ENCODE measurements at places on chromosomes 2 and 18.

GRCh38 chr2:196277002-196277401 lies 105.6 kb upstream of the STK17B start:
- no peak for DNase-seq

GRCh38 chr2:64869126-64869525 lies 120.1 kb upstream of the SLC1A4 start:
- DNase-seq = no peak

- no peak for DNase-seq
Measured at GRCh38 chr2:51778806-51779205, 746.9 kb upstream of the NRXN1 start.

GRCh38 chr2:222393733-222394267 lies 30.5 kb upstream of the SGPP2 start:
- no peak for DNase-seq

DNA sequence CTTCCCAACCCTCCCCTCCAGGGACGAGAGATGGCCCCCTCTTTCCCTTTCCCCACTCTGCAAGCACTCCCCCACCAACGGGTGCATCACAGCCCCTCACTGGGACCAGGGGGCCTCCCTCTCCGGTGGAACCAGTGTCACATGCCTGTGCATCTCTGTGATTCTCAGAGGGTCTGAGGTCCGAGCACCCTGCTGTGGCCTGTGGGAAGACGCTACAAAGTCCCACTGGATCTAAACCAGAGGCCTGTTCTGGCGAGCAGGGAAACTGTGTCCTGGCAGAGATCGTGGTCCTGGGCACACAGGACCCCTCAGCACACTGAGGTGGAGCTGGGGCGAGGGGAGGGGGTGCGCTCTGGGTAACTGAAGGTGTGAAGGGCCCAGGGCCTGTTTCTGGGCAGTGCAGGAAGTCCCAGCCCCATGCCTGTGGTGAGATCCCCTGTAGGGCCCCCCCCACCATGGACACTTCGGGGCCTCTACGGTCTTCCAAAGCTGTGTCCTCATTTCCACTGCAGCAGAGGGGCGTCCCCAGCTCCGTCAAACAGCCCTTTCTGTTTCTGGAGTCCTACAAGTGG lies 8.0 kb downstream of the SNORC start:
- DNase-seq = no peak

DNA sequence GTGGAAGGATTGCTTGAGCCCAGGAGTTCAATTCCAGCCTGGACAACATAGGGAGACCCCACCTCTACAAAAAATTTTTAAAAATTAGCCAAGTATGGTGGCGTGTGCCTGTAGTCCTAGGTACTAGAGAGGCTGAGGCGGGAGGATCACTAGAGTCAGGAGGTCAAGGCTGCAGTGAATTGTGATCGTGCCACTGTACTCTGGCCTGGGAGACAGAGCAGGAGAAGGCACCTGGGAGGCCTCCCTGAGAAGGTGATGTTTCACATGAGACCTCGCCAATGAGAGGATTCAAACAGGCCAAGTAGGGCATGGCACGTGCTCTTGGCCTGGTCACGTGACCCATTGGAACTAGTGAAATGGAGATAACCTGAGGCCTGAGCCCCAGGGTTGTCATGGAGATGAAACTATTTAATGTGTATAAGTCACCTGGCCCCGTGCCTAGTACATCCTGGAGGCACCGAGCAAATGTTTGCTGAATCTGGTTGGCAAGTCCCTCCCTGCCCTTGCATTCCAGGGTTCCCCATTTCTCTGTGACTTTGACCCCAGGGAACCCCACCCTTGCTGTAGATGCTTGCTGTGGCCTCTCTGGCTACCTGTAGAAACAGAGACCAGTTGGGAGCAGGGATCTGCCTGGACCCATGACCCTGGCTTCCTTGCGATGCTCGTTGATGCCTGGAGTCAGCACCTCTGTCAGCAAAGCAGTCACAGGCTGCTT lies 26.1 kb upstream of the ROCK2 start:
- peak; percentile 88 for DNase-seq

GRCh38 chr2:236367506-236368289 lies 103.5 kb upstream of the ASB18 start:
- DNase-seq = no peak

DNA sequence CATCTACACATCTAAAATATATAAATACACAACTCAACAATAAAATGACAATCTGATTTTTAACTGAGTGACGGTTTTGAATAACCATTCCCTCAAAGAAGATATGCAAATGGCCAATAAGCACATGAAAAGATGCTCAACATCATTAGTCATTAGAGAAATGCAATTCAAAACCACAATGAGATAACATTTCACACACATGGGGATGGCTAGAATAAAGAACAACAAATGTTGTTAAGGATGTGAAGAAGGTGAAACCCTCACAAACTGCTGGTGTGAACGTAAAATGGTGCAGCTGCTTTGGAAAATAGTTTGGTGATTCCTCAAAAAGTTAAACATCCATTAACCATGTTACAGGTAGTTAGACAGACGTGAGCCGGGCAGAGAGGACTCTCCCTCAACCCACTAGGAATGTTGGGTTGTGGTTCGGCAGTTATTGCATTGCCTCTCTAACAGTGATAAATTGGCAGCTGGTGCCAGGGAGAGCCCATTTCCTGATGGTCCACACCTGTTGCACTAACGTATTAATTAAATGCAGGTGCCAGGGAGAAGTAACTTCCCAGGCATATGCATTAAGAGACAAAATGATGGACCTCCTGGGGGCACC lies 22.3 kb upstream of the DUSP2 start:
- DNase-seq = no peak

GRCh38 chr2:30068067-30068466 lies 78.7 kb upstream of the YPEL5 start:
- DNase-seq = no peak

DNA sequence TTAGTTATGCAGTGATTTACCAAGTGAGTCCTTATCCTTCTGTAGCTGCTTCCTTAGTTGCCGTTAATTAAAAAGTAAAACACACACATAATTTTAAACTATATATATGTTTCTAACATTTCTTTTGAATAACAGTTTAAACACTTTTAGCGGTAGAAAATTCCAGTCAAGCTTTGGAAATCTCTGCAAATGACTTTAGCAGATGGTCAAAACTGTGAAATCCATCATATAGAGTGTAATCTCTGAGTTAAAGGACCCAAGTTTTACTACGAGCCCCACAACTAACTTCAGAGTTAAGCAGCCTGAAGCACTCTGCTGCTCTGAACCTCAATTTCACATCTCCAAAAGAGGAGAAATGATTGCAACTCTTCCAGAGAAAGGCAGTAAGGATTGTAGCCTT lies 96.2 kb downstream of the FTCDNL1 start:
- DNase-seq = no peak

GRCh38 chr2:109613081-109613921 lies 465 bp downstream of the SEPTIN10 start:
- peak; percentile 47 for DNase-seq

GRCh38 chr2:231634951-231635875 lies 42.5 kb downstream of the TEX44 start:
- DNase-seq = no peak

- no peak for DNase-seq
Measured at GRCh38 chr2:227292314-227292713, 32.7 kb upstream of the MFF start.

- no peak for DNase-seq
Measured at GRCh38 chr18:36066686-36067054, 689 bp downstream of the RPRD1A start.

DNA sequence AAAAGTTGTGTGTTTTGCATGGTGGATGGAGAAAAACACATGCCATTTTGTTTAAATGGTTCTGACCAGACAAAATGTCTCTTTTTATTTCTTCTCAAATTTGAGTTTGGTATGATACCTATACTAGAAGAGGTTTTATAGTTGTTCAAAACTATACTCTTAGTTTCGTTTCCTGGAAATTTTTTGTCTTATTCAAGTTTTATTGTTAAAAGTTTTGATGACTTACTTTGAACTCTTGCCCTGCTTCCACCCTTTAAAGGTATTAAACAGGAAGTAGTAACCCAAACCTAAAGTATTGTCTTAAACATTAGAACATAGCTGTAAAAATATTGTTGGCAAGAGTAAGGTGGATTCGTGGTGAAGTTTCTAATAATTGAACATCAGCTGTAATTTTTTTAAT lies 98.2 kb downstream of the BABAM2 start:
- no peak for DNase-seq

DNA sequence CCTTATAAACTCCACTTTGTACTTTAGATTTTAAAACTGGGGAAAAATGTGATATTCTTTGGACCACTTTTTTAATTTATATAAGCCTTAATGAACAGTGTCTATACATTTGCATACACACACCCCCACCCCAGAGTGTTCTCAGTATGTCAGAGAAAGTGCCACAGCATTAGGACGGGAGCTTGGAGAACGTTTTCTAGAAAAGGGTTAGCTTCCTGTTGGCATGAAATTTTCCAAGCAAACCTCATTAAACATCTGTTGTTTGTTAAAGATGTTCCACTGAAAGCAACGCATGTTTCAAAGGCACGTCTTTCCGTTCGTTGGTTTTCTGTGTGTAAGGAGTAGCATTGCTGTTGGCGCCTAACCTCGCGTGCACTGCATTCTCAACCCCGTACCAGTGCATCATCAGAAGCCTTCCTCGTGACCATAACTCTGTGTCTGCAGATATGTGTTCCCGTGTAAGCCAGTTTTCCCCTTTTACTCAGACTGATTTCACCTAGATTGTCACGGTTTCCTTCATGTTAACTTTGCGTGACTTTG lies 228.5 kb downstream of the ALPK2 start:
- no peak for DNase-seq

GRCh38 chr2:64678771-64679590 lies 25.3 kb upstream of the SERTAD2 start:
- DNase-seq = no peak

DNA sequence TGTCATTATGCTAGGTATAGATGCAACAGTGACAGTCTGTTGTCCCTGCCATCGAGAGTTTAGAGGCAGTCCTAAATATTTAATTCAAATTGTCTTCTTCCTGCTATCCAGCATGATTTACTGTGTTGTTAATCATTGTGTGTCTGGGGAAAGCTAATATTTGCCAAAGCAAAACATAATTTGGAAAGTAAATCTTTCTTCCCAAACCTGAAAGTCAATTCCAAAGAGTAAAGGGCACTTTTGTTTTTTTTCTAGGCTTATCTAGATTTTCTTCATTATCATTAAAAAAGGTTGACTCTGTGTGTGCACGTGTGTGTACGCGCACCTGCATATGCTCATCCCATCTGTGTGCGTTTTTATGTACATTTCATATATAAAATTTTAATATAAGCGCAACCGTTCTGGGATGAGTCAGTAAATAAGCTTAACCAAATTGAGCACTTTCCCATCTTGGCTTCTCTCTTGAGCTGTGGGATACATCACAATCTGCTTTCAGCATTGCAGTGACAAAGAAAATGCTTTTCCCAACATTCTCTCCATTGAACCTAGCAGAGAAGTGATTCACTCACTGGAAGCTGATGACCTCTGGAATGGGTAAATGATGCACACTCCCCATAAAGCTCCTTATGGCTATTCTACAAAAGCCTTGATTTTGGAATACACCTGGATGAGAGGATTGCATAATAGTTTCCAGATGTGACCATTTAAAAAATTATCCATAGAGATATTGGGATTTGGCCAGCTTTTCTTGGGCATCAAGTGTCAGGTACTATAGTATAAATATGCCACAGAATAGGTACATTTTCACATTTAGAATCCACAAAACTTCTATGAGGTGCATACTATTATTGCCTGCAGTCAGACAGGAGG lies 488.4 kb downstream of the ADCYAP1 start:
- DNase-seq = no peak

- DNase-seq = no peak
Measured at GRCh38 chr2:237045449-237045848, 40.2 kb upstream of the COPS8 start.

Measured in LoVo (cell line).